Naive thymus-derived CD8-positive, alpha-beta T cell (primary cell): ENCODE measurements at places on chromosomes 2 and 18. TPM values are rescaled to one million over a fixed set of nuclear protein-coding genes. Genes with fewer than 3 reads are reported as not detected.

- no peak for DNase-seq
Observed at GRCh38 chr2:182504903-182505302, 78.1 kb upstream of the PDE1A start.

DNA sequence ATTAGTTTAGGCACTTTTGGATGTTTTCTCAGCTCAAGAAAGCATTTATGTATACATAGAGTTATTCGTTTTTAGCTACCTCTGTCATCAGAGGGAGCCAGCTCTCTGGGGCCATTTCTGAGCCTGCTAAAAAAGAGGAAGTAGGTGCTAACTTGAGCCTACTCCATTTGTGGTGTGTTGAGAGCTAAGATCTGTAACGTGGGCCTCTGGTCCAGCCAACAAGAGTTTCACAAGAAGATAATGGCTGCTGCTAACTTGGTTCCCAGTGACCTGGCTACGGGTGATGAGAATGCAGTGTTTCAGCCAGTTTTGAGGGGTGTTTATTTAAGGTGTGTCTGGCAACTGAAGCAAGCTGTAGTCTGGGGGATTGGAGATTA lies 182.5 kb downstream of the PRKCE start:
- no peak for DNase-seq

DNA sequence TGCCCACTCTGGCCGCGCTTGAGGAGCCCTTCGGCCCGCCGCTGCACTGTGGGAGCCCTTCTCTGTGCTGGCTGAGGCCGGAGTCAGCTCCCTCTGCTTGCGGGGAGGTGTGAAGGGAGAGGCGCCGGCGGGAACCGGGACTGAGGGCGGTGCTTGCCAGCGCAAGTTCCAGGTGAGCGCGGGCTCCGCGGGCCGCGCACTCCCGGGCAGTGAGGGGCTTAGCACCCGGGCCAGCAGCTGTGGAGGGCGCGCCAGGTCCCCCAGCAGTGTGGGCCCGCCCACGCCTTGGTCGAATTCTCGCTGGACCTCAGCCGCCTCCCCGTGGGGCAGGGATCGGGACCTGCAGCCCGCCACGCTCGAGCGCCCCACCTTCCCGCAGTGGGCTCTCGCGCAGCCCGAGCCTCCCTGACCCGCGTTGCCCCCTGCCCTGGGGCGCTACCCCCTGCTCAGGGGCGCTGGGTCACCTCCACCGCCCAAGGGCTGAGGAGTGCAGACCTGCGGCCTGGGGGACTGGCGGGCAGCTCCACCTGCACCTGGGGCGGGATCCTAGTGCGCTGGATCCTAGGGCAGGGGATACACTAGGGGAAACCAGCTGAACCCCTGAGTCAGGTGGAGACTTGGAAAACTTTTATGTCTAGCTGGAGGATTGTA lies 97.3 kb downstream of the CD8B2 start:
- no peak for DNase-seq

Gene CDH2
- total RNA-seq: not detected
